Activated T-cell treated with anti-CD3 and anti-CD28 coated beads for 24 hours (primary cell): ENCODE measurements at places on chromosomes 5 and 9.

GRCh38 chr9:89967527-89967926, 362.7 kb downstream of the GADD45G start:
- no peak for DNase-seq

- DNase-seq: no peak
Measured at GRCh38 chr5:179558932-179559283, 8.6 kb downstream of the RUFY1 start.

DNA sequence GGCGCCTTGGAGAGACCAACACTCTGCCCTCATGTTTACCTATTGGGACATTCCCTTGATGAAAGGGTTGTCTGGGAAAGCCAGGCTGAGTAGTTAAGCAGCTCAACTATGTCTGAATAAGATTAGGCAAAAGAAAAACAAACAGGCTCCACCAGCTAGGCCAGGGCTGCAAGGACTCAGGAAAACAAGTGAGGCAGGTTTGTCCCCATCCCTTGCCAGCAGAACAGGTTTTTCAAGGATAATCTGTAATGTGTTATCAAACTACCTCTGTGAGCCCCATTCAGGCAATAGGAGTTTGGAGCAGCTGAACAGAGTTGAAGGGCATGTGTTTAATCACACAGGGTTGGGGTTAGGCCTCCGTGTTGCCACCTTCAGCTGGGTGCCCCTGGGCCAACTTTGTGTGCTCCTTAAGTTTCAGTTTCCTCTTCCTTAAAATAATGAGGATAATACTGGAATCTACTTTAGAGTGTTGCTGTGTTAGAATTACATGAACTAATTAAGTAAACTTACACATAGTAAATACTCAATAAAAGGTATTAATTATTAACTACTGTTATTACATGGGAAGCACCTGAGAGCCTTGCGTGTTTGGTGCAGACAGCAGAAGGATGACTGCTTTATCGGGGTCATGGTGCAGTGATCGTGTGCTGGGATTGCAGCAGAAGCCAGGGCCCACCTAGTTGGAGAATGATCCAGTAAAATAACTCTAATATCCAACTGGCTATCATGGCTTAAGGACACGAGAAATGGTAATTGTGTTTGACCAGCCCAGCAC, 72.1 kb upstream of the ATP10B start:
- DNase-seq: no peak

DNA sequence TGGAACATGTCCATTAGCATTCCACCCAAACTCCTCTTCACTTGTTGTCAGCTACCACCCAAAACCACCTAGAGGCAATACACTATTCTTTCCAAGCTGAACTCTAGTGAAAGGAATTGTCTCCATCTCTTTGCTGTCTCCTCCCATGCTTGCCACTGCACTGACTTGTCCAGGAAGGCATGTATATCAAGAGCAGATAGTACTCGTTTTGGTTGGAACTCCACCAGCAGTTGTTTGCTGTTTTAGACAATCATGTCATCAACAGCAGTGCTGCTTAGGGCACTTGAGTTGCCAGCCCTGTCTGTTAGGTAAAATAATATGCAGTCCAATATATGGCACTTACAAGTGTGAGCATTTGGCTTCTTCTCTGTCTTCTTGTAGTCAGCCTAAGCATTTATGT, 80.0 kb upstream of the SAP30L start:
- DNase-seq: no peak

DNA sequence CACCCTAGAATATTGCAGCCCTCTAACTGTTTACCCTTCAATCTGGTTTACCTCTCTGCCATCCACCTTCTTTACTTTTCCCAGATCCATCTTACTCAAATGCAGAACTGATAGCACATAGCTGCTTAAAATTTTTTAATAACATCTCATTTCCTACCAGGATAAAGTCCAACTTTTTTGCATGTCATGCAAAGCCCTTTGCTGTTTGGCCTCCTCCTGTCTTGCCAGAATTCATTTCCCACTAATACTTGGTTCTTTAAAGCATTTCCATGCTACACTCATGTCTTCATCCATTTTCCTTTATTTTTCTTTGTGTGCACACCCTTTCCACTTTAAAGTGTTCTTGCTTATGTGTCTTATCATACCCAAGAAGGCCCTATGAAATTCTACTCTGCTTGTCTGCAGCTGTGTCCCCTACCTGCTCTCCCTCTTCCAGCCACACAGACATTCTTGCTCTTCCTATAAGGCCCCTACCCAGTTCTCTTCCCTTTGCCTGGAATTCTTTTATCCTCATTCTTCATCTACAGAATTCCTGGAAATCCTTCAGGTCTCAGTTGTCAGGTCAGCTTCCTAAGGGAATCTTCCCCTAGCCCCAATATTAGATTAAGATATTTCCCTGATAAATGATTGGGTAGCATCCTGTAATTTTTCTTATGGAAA, 50.3 kb downstream of the TLE4 start:
- no peak for DNase-seq

DNA sequence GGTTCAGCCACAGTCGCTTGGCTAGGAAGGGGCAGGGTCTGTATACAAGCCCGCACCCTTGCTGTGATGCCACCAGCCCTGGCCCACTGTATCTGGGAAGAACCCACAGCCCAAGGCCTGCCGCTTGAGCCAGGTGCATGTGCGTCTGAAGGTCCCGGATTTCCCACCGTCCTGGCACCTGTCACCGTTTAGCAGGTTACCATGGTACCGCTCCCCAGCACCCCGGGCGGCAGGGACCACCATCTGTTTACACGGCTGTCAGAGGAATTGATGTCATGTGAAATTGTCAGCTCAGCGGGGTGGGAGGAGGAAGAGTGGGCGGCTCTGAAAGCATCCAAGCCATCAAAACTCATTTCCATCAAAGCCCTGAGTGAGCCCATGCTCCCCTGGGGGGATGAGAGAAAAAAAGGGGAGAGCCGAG, 92.7 kb downstream of the HRH2 start:
- no peak for DNase-seq

DNA sequence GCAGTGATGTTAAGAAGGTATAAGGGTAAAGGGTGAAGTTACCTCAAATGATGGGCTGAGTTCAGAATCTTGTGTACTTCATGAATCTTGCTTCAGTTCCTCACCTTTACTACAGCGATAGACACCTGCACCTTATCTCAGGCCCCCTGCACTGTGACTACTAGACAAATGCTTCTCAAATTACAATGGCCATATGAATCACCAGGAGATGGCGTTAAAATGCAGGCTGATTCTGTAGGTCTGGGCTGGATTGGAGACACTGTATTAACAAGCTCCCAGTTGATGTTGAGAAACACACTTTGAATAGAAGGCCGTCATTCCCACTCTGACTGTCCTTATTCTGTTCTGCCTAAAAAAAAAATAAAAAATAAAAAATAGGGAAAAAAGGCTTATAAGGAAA, 29.8 kb downstream of the TARS1 start:
- DNase-seq: no peak

GRCh38 chr5:140588311-140589070, 23.9 kb downstream of the SLC35A4 start:
- DNase-seq: no peak

GRCh38 chr5:25327172-25327571, 682.4 kb upstream of the CDH10 start:
- no peak for DNase-seq

- DNase-seq: no peak
Measured at GRCh38 chr9:125106285-125106893, 36.9 kb downstream of the SCAI start.

- no peak for DNase-seq
Measured at GRCh38 chr5:108174286-108174685, 207.6 kb downstream of the FBXL17 start.

DNA sequence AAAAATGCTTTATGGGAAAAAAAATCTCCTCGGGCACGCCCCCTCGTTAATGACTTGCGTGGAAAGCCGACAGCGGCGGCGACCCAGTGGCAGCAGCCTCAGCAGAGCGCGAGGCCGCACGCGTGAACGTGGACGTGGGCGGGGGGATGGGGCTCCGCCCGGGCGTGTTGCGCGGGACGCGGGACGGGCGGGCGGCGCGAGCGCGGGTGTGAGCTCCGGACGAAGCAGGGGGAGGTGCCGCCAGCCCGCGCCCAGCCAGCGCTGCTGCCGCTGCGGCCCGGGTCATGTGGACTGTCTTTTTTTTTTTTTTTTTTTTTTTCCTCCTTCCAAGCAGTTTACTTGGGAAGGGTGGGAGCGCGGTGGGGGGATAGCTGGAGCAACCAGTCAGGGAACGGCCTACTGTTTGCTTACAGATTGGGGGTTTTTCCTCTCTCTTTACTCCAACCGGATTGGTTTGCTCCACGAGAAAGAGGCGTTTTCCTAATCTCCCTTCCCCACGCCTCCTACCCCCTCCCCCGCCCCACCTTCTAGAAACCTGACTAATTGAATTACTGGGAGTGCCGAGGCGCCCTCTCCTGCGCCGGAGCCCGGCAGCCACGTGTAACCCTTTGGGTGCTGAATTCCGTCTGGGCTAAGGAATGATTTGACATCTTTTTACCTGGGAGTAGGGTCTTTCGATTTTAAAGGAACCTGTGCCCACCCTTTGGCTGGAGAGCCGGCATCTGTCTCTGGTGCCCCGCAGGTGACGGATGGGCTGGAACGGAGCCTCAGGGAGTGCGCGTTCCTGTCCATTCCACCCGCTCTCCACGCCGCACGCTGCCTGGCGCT, 1.7 kb upstream of the EFNA5 start:
- DNase-seq: no peak

DNA sequence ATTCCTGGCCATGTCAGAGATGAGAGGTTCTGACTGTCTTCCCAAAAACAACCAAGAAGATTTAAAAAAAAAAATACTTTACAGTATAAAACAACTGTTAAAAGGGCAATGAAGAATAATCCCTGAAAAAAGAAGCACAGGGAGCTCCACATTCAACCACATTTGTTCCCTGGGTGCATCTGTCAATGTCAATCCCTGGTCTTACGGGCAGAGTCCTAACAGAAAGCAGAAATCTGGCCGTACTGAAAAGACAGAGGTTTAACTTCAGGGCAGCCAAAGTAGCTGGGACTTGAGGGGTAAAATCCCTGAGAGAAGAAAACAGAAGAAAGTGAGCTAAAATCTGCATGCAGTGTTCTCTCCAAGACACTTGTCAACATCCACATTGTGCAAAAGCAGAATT, 76.6 kb downstream of the RICTOR start:
- DNase-seq: no peak

GRCh38 chr5:16507716-16508115, 42.1 kb upstream of the ZNF622 start:
- DNase-seq: no peak

GRCh38 chr5:153491038-153491744, 721 bp downstream of the GRIA1 start:
- no peak for DNase-seq

- DNase-seq: peak; percentile 7
Measured at GRCh38 chr5:136133222-136133921, 727 bp downstream of the SMAD5 start.

DNA sequence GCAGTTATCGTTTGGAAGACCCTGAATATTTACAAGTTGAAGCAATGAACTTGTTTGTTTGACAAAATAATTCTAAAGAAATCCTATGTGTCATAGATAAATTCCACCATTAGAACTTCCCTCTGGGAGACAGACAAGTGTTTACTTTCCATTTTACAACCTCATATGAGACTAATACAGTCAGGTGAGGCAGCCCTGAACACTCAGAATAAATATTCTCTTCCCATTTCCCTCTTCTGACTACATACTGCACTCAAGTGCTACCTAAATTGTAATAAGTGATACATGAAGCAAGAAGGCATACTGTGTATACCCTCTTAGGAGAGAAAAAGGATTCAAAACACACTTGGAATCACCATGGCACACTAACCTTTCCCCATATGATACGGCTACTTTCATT, 6.8 kb downstream of the RASEF start:
- no peak for DNase-seq

DNA sequence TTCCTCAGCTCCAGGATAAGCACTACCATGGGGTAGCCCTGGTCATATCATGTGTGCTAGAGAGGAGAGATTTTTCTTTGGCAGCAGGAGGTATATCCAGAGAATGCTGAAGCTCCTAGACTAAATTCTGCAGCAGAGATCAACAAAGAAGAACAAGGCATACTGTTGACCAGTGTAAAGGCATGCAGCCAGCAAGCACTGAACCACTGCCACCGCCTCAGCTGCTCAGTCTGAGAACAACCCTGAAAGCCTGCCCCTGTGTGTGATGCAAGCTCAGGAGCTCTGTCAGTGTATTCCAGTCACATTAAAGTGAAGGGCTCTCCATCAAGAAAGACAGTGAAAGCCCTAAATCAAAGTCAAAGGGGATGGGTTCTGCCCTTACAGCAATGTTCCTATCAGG, 439.5 kb upstream of the CD180 start:
- DNase-seq: no peak

DNA sequence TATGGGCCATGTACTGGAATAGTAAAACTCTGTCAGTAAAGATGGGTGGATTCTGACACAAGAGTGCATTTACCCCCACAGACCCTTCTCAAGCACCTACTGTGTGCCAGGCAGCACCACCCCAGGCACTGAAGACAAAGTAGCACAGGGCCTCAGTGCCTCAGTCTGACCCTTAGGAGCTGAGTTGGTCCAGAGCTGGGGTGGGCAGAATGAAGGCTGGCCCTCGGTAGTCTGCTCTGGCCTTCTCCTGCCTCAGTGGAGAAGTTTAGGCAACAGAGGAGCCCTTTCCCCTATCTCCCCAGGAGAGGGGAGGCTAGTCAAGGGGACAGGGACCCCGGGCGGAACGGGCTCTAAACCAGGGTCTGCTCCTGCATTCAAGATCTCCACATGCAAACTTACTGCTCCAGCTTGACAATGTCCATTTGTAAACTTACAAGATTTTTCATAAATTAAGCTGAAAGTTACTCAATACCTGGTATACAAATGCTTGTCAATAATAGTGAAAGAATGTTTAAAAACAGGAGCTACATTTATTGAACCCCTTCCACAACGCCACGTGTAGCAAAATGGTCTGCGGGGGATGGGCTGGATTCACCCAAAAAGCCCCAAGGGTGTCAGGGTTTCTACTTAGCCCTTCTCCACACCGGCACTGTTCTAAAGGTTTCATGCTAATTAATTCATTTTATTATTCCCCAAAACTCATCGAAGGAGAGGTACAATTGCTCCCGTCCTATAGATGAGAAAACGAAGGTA, 1.5 kb downstream of the VDAC1 start:
- no peak for DNase-seq

DNA sequence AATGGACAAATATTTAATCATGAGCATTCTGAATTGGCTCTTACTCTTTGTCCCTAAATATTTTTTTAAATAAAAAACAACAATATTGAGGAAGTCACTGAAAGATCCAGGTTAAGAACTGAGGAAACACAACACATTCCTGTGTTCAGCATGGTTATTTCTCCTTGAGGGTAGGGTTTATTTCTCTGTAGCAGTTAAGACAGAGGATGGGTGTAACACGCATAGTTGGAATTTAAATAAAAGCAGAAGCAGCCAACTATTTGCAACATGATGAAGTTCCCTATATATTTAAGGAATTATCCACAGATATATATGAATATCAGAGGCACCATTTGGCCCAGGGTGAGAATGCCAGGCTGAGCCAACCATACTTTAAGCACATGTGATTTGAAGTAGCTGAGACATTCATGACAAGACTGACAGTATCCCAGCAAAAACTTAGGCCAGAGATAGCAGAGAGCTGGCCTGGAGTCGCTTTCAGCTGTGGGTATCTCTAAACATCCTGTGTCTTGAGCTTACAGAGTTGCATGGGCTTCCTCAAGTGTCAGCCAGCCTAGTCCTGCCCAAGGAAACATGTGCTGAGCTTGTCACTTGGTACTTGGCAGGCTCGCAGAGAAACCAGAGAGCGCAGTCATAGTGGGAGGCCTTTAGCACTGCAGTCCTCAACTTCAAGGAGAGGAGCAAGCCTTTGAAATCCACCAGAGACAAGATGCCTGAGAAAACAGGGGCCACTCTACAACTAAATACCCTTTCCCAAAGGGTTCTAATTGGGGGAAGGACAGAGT, 43.6 kb downstream of the SEMA5A start:
- no peak for DNase-seq
